Spinal cord (tissue), 10 donors: ENCODE measurements at places on chromosomes 4 and X.

DNA sequence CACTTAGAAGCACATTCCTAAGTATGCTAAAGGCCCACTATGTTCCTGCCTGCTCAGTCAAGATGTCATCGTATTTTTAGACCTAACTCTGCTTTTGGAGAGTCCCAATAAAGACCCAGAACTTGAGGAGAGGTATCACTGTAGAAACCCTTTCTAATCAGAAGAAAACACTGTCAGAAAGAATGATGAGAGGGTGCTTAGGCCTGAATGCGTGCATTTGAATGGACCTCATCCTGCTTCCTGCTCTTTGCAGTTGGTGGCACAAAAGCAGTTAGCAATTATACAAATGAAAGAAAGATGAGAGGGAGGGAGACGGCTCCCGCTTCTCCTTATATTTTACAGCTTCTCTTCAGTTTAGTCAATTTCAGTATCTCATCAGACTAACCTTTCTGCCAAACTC lies 987.2 kb downstream of the CCSER1 start:
- no peaks in the 10 kb centered on the region for H3K36me3 ChIP-seq
- no peak for DNase-seq
- H3K4me3 ChIP-seq: no peak overlapping the region
- no peaks in the 10 kb centered on the region for H3K4me1 ChIP-seq

GRCh38 chrX:96987228-96987627 lies 103.5 kb downstream of the RPA4 start:
- peaks cover 2% of the 10 kb centered on the region for H3K27me3 ChIP-seq
- DNase-seq: no peak
- H3K4me1 ChIP-seq: no peaks in the 10 kb centered on the region
- H3K27ac ChIP-seq: no peak overlapping the region
- H3K36me3 ChIP-seq: no peaks in the 10 kb centered on the region

- H3K36me3 ChIP-seq: no peaks in the 10 kb centered on the region
- H3K4me1 ChIP-seq: no peaks in the 10 kb centered on the region
- H3K27ac ChIP-seq: no peak overlapping the region
- DNase-seq: no peak
- H3K4me3 ChIP-seq: no peak overlapping the region
- H3K27me3 ChIP-seq: no peaks in the 10 kb centered on the region
Measured at GRCh38 chr4:183522821-183523220, 18.0 kb downstream of the ING2 start.

DNA sequence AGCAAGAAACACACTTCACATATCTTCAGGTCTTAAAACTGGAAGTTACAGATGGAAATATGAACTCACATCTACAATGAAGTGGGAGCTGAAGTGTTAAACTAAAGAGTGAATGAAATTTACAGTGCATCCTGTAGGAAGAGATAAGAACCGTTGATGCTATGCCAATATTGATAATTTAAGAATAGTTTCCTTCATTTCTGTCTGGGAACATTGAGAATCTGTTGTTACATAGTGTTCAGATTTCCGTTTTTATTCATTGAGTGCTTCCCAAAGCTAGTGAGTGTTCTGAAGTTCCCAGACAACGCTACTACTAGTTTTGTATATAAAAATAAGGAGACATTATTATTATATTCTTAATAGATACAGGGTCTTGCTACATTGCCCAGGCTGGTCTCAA lies 52.3 kb downstream of the UBE2K start:
- no peak overlapping the region for H3K27ac ChIP-seq
- no peaks in the 10 kb centered on the region for H3K4me1 ChIP-seq
- H3K27me3 ChIP-seq: no peaks in the 10 kb centered on the region
- no peak for DNase-seq

GRCh38 chr4:4784379-4784778 lies 75.1 kb upstream of the MSX1 start:
- H3K27ac ChIP-seq: no peak overlapping the region
- H3K4me3 ChIP-seq: no peak overlapping the region
- no peak for DNase-seq

GRCh38 chr4:113733685-113734084 lies 27.9 kb downstream of the CAMK2D start:
- no peak for DNase-seq
- no peak overlapping the region for H3K27ac ChIP-seq
- no peaks in the 10 kb centered on the region for H3K4me1 ChIP-seq
- H3K36me3 ChIP-seq: peaks cover 3% of the 10 kb centered on the region
- H3K4me3 ChIP-seq: no peak overlapping the region

GRCh38 chr4:77586951-77587383 lies 18.7 kb upstream of the CXCL13 start:
- H3K27ac ChIP-seq: no peak overlapping the region
- H3K27me3 ChIP-seq: no peaks in the 10 kb centered on the region
- no peaks in the 10 kb centered on the region for H3K4me1 ChIP-seq
- no peak overlapping the region for H3K4me3 ChIP-seq
- no peaks in the 10 kb centered on the region for H3K36me3 ChIP-seq

GRCh38 chr4:181078196-181078595 lies 1165.0 kb upstream of the TENM3 start:
- no peak overlapping the region for H3K27ac ChIP-seq
- DNase-seq: no peak
- no peaks in the 10 kb centered on the region for H3K27me3 ChIP-seq
- H3K4me1 ChIP-seq: no peaks in the 10 kb centered on the region

- no peak overlapping the region for H3K4me3 ChIP-seq
- DNase-seq: no peak
- no peaks in the 10 kb centered on the region for H3K27me3 ChIP-seq
- no peaks in the 10 kb centered on the region for H3K4me1 ChIP-seq
Measured at GRCh38 chr4:131309628-131310027, 1839.5 kb upstream of the PCDH10 start.

GRCh38 chr4:5012244-5012898 lies 6.9 kb downstream of the CYTL1 start:
- no peak for DNase-seq
- no peak overlapping the region for H3K27ac ChIP-seq
- no peaks in the 10 kb centered on the region for H3K27me3 ChIP-seq
- H3K36me3 ChIP-seq: no peaks in the 10 kb centered on the region
- no peak overlapping the region for H3K4me3 ChIP-seq

DNA sequence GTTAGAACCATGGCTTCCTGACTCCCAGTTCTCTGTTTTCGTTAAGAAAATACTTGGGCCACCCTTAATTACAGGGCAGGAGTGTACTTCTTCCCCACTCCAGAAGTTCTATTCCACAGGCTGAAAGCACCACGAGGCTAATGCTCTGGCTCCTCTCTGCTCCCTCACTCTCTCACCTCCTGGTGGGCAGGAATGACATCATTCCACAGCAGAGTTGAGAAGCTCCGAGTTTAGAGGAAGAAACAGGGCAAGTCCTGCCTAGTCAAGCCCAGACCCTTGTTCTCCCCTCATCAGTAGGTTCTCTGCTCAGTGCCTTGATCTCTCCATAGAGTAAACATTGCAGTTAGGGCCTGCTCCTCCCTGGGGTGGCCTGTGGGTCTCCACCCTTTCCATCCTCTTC lies 343.8 kb upstream of the CLNK start:
- no peaks in the 10 kb centered on the region for H3K36me3 ChIP-seq
- H3K4me1 ChIP-seq: no peaks in the 10 kb centered on the region
- H3K4me3 ChIP-seq: no peak overlapping the region

DNA sequence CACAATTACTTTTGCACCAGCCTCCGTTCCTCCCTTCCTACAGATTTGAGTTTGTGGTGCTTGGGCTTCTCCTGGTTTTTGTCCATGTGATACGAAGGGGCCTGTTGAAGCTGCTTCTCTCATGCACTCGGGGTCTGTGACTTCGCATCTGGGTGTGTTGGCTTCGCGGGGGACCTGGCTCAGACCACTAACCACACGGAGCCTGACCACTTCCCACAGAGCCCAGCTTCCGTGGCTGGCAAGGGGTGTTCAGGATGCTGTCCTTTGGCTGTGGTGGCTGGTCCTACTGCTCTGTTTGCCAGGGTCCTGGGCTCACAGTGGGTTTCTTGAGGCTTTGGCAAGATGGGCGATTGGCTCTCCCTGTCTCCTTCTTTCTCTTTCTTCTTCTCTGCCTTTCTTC lies 19.8 kb upstream of the XG start:
- H3K4me1 ChIP-seq: no peaks in the 10 kb centered on the region
- no peak overlapping the region for H3K4me3 ChIP-seq
- H3K36me3 ChIP-seq: peaks cover 7% of the 10 kb centered on the region
- DNase-seq: no peak

- no peak overlapping the region for H3K4me3 ChIP-seq
- H3K27ac ChIP-seq: no peak overlapping the region
- DNase-seq: no peak
- no peaks in the 10 kb centered on the region for H3K36me3 ChIP-seq
Measured at GRCh38 chr4:48801016-48801715, 21.1 kb upstream of the FRYL start.

DNA sequence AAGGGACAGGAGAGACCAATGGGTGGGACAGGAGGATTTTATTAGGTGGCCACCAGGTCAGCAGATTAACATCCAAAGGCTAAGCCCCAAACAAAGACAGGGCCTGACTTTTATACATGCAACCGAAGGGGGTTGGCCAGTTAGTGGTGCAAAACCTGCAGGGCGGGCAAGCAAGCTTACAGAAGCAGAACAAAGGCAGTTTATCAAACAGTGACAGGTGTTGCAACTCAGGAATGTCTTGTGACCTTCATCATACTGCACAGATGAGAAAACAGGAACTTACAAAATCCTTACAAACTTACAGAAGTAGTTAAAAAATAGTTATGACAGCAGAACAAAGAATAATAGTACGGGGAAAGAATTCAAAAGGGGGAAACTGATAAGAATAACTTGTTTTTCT lies 708.1 kb downstream of the GLUD2 start:
- H3K36me3 ChIP-seq: no peaks in the 10 kb centered on the region
- no peak for DNase-seq
- H3K4me3 ChIP-seq: no peak overlapping the region
- no peaks in the 10 kb centered on the region for H3K27me3 ChIP-seq
- H3K4me1 ChIP-seq: no peaks in the 10 kb centered on the region

GRCh38 chr4:185654965-185655554 lies 119.8 kb upstream of the PDLIM3 start:
- H3K36me3 ChIP-seq: peaks cover 18% of the 10 kb centered on the region
- peaks cover 24% of the 10 kb centered on the region for H3K4me1 ChIP-seq
- peak overlapping the region; percentile 94 for H3K27ac ChIP-seq
- peak overlapping the region; percentile 43 for H3K4me3 ChIP-seq
- no peak for DNase-seq

- H3K4me1 ChIP-seq: no peaks in the 10 kb centered on the region
- H3K4me3 ChIP-seq: no peak overlapping the region
- no peaks in the 10 kb centered on the region for H3K36me3 ChIP-seq
- no peak for DNase-seq
- no peak overlapping the region for H3K27ac ChIP-seq
- peaks cover 6% of the 10 kb centered on the region for H3K27me3 ChIP-seq
Measured at GRCh38 chrX:105695451-105695850, 126.9 kb upstream of the NRK start.

GRCh38 chr4:12729384-12729783 lies 754.8 kb downstream of the RAB28 start:
- no peak for DNase-seq
- no peaks in the 10 kb centered on the region for H3K4me1 ChIP-seq

- peaks cover 5% of the 10 kb centered on the region for H3K36me3 ChIP-seq
- no peak overlapping the region for H3K4me3 ChIP-seq
- no peak overlapping the region for H3K27ac ChIP-seq
- H3K27me3 ChIP-seq: no peaks in the 10 kb centered on the region
- no peaks in the 10 kb centered on the region for H3K4me1 ChIP-seq
Measured at GRCh38 chrX:103904301-103904700, 58.1 kb upstream of the TMSB15B start.

DNA sequence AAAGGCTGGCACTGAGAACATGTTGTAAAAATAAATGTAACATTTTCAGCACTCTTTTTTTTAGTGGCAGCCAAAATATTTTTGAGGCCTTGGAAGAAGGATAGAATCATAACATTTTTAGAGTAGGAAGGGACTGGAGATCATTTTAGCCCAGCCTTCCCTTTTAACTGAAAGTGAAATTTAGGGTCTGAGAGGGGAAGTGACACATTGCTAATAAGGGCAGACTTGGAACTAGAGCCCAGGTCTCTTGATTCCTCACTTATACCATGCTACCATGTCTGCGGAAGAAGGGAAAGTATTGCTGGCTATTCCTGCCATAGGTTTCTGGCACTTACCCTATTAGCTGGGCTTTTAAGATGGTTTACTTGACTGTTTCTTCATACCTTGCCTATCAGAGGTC lies 4.8 kb downstream of the WDR44 start:
- no peak overlapping the region for H3K4me3 ChIP-seq
- no peaks in the 10 kb centered on the region for H3K27me3 ChIP-seq
- H3K36me3 ChIP-seq: no peaks in the 10 kb centered on the region
- no peak for DNase-seq
- H3K27ac ChIP-seq: no peak overlapping the region

- H3K27me3 ChIP-seq: no peaks in the 10 kb centered on the region
- peak; percentile 37 for DNase-seq
Measured at GRCh38 chr4:72318421-72319170, 250.4 kb downstream of the ADAMTS3 start.

DNA sequence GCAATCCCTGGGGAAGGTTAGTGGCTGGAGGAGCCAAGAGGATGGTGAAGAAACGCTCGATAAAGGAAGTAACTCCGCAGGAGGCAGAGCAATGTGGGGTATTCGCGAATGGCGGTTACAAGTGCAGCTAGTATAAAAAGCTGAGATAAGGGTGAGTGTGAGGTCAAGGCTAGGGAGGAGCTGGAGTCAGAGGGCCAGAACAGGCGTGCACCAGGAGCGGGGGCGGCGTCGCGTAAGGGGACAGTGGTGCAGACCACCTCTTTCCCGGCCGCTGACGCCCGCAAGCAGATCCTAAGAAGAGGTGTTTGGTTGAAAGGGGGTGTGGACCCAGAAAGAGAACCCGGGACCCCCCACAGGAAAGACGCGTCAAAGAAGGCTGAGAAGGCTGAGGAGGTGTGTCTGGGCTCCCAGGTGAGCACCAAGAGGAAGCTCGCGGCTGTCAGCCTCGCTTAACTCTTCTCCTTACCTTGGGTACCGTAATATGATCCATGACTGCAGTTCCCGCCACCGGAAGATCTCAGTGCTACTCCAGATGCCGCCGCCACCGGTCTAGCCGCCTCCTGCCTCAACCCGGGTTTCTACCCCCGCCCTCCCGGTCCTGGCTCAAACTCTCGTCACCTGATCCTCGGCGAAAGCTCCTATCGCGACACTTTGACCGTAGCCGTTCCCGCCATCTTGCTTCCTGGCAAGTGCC lies at the start of gene MTMR8:
TSS of gene MTMR8 (minus strand) at position 579 of the 694 bp plus-strand sequence. CDS start at position 490, 89 bp downstream.
- H3K27ac ChIP-seq: no peak within 1 kb of the TSS
- H3K36me3 ChIP-seq: no peaks in the 10 kb centered on the region
- peak within 1 kb of the TSS; percentile 51 for H3K4me3 ChIP-seq
- H3K27me3 ChIP-seq: no peaks in the 10 kb centered on the region

- H3K27me3 ChIP-seq: no peaks in the 10 kb centered on the region
- peaks cover 3% of the 10 kb centered on the region for H3K4me1 ChIP-seq
- no peak for DNase-seq
- H3K27ac ChIP-seq: no peak overlapping the region
Measured at GRCh38 chrX:67692246-67692645, 148.4 kb downstream of the AR start.

- H3K27me3 ChIP-seq: no peaks in the 10 kb centered on the region
- no peaks in the 10 kb centered on the region for H3K4me1 ChIP-seq
- H3K36me3 ChIP-seq: no peaks in the 10 kb centered on the region
- no peak overlapping the region for H3K4me3 ChIP-seq
Measured at GRCh38 chr4:93217431-93217830, 611.1 kb upstream of the ATOH1 start.
